Activated CD4-positive, alpha-beta T cell treated with anti-CD3 and anti-CD28 coated beads for 48 hours (primary cell): ENCODE measurements at places on chromosomes 7 and 10.

GRCh38 chr7:23234569-23235296 lies 11.8 kb upstream of the GPNMB start:
- no peak for DNase-seq

DNA sequence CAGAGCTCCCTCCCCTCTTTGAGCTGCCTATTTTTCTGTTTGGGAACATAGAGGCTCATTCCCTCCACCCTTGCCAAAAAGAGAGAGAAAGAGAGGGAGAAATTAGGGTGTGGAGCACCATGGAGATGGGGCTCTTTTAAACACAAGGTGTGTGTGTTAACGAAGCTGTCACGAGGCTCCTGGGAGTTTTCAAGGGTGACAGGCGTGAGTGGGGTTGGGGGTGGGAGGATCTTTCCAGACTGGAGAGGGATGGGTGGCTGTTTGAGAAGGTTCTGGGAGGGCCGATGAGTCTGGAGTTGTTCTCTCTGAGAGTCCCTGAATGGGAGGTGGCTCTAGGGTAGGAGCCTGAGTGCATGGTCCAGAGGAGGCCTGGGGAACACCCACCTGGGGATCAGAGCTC lies 45.0 kb downstream of the PALD1 start:
- no peak for DNase-seq

- no peak for DNase-seq
Observed at GRCh38 chr10:108112218-108112617, 947.7 kb upstream of the SORCS1 start.

GRCh38 chr7:13257661-13258060 lies 570.2 kb downstream of the ARL4A start:
- DNase-seq: no peak

DNA sequence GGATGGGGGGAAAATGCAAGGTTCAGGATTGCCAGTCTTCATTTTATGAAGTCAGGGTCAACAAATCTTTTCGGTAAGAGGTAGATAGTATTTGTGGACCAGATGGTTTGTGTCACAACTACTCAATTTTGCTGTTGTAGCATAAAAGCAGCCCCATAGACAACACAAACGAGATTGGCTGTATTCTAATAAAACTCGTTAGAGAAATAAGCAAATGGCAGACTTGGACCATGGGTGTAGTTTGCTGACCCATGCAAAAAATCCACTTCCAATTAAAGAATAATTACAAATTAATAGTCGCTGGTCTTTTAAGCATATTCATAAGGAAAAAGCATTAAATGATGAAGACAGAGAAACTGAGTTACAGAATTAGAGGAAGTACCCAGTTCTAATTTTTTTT lies 247.1 kb downstream of the CRPPA start:
- no peak for DNase-seq

GRCh38 chr10:127935071-127935561 lies 28.2 kb downstream of the PTPRE start:
- DNase-seq: no peak

DNA sequence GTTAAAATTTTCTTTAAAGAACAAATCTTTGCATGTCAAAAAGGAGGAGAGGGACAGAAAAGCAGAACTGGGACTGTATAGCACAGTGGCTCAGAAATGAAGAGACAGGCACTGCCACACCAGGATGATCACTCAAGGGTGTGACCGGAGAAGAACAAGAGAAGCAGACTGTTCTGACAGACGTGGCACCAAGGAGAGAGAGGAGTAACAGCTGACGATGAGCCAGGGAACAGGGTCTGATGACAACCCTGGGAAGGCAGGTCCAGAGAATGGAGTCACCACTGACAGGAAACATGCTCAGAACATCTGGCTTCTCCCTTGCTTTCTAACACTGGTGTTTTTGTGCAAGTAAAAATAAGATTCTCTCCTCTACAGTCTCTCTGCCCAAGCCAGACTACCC lies 14.6 kb upstream of the VAX1 start:
- no peak for DNase-seq

DNA sequence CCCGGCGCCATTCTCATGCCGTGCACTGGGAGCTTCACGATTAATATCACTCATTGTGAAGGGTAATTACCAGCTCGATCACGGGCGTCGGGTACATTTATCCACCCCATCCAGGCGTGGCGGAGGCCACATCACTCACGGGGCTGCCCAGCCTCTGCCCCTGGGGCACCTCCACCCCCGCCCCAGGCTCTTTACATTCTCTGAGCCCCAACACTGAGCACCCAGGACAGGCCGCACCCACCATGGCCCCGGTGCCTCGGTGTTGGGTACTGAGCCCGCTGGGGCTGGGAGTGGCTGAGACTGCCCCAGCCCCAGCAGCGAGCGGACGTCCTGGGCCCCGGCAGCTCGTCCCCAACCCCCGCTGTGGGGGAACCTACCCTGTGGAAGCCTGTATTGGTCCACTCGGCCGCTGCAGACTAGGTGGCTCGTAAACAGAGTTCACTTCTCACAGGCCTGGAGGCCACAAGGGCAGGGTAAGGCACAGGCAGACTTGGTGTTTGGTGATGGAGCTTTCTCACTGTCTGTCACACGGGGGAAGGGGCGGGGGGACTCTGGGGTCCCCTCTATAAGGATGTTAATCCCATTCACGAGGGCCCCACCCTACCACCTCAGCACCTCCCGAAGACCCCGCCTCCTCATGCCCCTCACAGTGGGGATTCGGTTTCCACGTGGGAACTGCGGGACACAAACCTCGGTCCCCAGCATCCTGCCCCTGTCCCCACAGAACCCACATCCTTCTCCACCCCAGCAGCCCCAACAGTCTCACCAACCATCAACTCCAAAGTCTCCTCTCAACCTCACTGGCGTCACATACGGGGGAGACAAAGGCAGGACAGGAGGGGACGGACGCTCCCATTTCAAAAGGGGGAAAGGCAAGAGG lies 184.1 kb downstream of the ELFN1 start:
- no peak for DNase-seq
